WTC11 (cell line): ENCODE measurements at places on chromosomes 2 and 18. TPM values are rescaled to one million over a fixed set of nuclear protein-coding genes. Genes with fewer than 3 reads are reported as not detected.
A peak's percentile ranks its signal among the peaks of the same experiment; 100 is the strongest.

Gene B4GALT6
- total RNA-seq: 50.6 to 56.6 TPM (median 50.8 TPM) in 3 replicates

Gene SOX11
- total RNA-seq: 22.5 to 24.8 TPM (median 24.0 TPM) in 3 replicates

DNA sequence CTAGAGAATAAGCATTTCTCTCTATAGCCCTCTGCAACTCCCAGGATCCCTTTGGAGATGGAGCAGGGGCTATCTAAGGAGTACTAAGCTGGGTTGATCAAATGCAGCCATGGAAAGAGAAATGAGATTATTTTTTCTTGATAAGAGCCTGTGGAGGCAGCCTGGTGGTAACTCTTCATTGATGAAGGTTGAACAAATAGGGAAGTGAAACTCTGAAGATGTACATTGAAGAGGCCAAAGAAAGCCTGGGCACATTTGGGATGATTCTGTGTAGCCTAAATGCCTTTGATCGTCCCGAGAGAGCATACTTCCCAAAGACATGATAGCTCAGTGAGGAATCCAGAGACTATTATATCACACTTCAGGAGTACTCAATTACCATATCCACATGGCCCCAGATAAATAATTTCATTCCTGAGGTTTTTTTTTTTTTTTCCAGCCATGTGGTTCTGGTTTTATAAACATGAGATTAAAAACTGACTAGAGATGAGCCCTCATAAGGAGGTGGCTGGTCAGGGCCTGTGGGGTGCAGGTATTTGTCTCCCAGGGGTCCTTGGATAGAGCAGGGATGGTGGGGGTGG lies 192.5 kb downstream of the TPGS2 start:
- H3K36me3 ChIP-seq: no peaks in the 10 kb centered on the region
- H3K27ac ChIP-seq: no peak overlapping the region
- no peak for DNase-seq
- H3K4me3 ChIP-seq: no peak overlapping the region
- no peaks in the 10 kb centered on the region for H3K27me3 ChIP-seq
- peaks cover 22% of the 10 kb centered on the region for H3K4me1 ChIP-seq

Gene RAX
- 0.57 to 0.94 TPM (median 0.89 TPM) in 3 replicates for total RNA-seq

Gene LBX2
- total RNA-seq: 1.0 to 1.8 TPM (median 1.8 TPM) in 3 replicates

DNA sequence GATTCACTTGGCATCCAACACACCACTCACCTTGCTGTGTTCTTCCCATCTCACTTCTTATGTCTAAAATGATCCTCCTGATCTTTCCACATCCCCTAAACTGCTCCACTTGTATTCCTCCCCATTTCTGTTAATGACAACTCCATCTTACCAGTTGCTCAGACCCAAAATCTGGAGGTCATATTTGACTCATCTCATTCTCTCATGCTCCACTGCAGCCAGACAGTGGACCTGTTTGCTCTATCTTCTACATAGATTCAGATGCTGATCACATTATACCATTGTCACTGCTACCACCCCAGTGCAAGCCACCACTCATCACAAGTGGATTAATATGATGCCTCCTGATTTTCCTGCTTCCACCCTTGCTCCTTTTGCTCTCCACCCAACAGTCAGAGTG lies 7.9 kb upstream of the NABP1 start:
- no peaks in the 10 kb centered on the region for H3K36me3 ChIP-seq
- no peaks in the 10 kb centered on the region for H3K27me3 ChIP-seq
- H3K4me3 ChIP-seq: no peak overlapping the region
- no peaks in the 10 kb centered on the region for H3K4me1 ChIP-seq
- no peak for DNase-seq

- H3K4me1 ChIP-seq: peaks cover 15% of the 10 kb centered on the region
- H3K27ac ChIP-seq: no peak overlapping the region
- DNase-seq: no peak
- H3K4me3 ChIP-seq: no peak overlapping the region
- H3K36me3 ChIP-seq: no peaks in the 10 kb centered on the region
Measured at GRCh38 chr2:1856475-1856874, 112.2 kb upstream of the PXDN start.

Gene CYP26B1
- total RNA-seq: 0.30 to 0.50 TPM (median 0.42 TPM) in 3 replicates

DNA sequence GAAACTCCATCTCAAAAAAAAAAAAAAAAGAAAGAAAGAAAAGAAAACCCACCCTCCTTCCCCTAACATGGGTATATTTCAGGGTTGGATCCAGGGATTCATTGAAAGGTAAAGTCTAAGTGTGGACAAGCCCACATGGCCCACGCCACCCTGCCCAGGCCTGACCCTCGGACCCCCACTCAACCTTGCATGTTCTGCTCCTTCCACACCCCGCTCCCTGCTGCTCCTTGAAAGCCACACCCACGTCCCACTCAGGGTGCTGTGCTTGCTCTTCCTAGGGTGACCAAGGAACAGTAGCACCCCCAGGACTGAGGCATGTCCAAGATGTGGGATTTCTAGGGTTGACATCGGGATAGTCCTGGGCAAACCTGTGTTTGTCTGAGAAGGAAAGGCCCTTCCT lies 172.7 kb upstream of the MYCN start:
- no peak overlapping the region for H3K4me3 ChIP-seq
- H3K36me3 ChIP-seq: no peaks in the 10 kb centered on the region
- peaks cover 20% of the 10 kb centered on the region for H3K4me1 ChIP-seq
- H3K27me3 ChIP-seq: no peaks in the 10 kb centered on the region
- no peak overlapping the region for H3K27ac ChIP-seq
- DNase-seq: no peak

DNA sequence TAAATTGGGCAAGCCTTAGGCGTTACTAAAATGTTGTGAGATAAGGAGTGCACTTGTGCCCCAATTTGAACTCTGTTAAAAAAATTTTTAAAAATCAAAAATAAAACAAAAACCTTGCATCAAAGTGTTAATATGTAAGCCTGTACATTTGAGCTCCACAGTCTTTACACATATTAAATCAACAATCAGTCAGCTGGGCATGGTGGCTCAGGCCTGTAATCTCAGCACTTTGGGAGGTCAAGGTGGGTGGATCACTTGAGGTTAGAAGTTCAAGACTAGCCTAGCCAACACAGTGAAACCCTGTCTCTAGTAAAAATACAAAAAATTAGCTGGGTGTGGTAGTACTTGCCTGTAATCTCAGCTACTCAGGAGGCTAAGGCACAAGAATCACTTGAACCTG lies 16.3 kb downstream of the TMEM17 start:
- H3K4me3 ChIP-seq: no peak overlapping the region
- H3K36me3 ChIP-seq: no peaks in the 10 kb centered on the region
- DNase-seq: no peak
- H3K4me1 ChIP-seq: peaks cover 11% of the 10 kb centered on the region
- H3K27ac ChIP-seq: no peak overlapping the region

DNA sequence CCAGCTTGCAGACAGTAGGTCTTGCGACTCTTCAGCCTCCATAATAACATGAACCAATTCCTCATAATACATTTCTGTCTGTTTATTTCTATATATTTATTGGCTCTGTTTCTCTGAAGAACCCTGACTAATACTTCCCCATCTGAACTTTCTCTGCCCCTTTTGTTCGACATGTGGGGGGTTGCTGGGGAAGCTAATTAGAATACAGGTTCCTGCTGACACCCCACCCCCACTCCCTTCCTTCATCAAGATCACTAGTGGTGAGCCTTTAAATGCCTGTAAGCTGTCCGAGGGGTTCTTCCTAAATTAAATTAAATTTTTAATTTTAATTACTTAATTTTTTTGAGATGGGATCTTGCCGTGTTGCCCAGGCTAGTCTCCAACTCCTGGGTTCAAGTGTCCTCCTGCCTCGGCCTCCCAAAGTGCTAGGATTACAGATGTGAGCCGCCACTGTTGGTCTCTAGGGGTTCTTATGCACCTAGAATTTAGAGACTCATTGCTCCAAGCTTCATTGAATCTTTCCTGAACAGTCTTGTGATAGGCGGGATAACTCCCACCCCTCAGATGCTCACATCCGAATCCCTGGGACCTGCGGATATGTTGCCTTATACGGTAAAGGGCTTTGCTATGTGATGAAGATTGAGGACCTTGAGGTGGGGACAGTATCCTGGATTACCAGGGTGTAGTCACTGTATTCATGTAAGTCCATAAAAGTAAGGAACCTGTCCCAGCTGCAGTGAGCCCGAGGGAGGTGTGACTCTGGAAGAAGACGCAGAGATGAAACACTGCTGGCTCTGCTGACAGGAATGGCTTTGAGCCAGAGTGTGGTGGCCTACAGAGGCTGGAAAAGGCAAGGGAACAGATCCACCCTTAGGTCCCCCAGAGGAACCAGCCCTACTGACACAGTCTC lies 26.2 kb downstream of the HPCAL1 start:
- H3K27ac ChIP-seq: 0 out of 2 replicates have a peak overlapping the region, but pooled peaks have one; percentile 64
- no peaks in the 10 kb centered on the region for H3K36me3 ChIP-seq
- H3K4me3 ChIP-seq: no peak overlapping the region
- DNase-seq: no peak
- H3K4me1 ChIP-seq: peaks cover 86% of the 10 kb centered on the region
- no peaks in the 10 kb centered on the region for H3K27me3 ChIP-seq

Gene GPAT2
- total RNA-seq: 0.20 to 0.66 TPM (median 0.55 TPM) in 3 replicates

- no peaks in the 10 kb centered on the region for H3K36me3 ChIP-seq
- DNase-seq: no peak
- no peak overlapping the region for H3K27ac ChIP-seq
- H3K4me3 ChIP-seq: no peak overlapping the region
- H3K27me3 ChIP-seq: no peaks in the 10 kb centered on the region
Measured at GRCh38 chr2:9310798-9311197, 104.2 kb downstream of the ASAP2 start.

DNA sequence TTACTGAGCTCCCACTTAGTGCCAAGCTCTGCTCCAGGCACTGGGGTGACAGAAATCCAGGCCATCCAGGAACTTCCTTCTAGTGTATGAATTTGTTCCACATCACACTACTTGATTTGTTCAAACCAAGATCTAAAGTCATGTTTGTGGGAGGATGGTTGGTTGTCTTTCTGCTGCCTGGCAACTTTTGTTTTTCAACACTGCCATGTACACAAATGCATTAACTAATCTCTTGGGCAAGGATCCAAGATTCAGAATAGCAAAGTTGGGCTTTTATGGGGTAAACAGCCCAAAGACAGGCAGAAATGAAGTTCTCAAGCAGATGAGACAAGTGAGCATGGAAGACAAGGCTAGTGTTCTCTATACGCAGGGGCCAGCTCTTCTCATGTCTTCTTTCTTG lies 53.4 kb upstream of the PROKR1 start:
- no peak overlapping the region for H3K4me3 ChIP-seq
- no peaks in the 10 kb centered on the region for H3K27me3 ChIP-seq
- H3K36me3 ChIP-seq: no peaks in the 10 kb centered on the region
- no peak for DNase-seq

Gene AMER3
- 0.05 to 0.13 TPM (median 0.09 TPM) in 3 replicates for total RNA-seq

- H3K27me3 ChIP-seq: no peaks in the 10 kb centered on the region
- H3K27ac ChIP-seq: peak overlapping the region; percentile 99
- H3K4me1 ChIP-seq: peaks cover 81% of the 10 kb centered on the region
Measured at GRCh38 chr18:55501579-55501978, 86.4 kb downstream of the TCF4 start.

- 0 out of 2 replicates have a peak, but pooled peaks cover 3% of the 10 kb centered on the region for H3K27me3 ChIP-seq
- H3K4me1 ChIP-seq: no peaks in the 10 kb centered on the region
- no peak overlapping the region for H3K4me3 ChIP-seq
- no peak for DNase-seq
Measured at GRCh38 chr18:58649966-58650816, 21.1 kb upstream of the MALT1 start.

- H3K36me3 ChIP-seq: peaks cover 22% of the 10 kb centered on the region
- DNase-seq: no peak
- H3K27ac ChIP-seq: peak overlapping the region; percentile 63
Measured at GRCh38 chr2:9378433-9379390, 44.6 kb downstream of the ITGB1BP1 start.

Gene KCNS3
- total RNA-seq: 17.4 to 25.2 TPM (median 18.1 TPM) in 3 replicates

GRCh38 chr18:28606686-28607085 lies 429.8 kb upstream of the CDH2 start:
- H3K27ac ChIP-seq: no peak overlapping the region
- no peaks in the 10 kb centered on the region for H3K4me1 ChIP-seq
- H3K27me3 ChIP-seq: no peaks in the 10 kb centered on the region
- H3K36me3 ChIP-seq: no peaks in the 10 kb centered on the region

DNA sequence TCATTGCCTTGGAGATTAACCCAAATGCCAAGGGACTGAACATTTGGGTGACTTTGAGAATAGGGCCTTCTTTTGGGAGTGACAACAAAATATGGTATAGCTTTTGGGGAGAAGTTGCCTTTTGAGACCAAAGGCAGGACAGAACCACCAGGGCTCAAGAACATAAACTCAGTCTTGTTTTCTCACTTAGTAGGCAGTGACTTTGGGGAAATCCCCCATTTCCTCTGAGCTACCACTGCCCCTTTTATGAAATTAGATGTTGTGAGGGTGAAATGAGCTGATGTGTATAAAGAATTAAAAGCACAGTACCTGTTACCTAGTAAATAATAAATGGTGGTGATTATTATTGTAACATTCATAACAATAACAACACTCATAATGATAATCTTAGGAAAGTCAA lies 36.5 kb downstream of the GPD2 start:
- peaks cover 2% of the 10 kb centered on the region; the same call in 1 of the 2 replicates for H3K36me3 ChIP-seq
- DNase-seq: no peak
- H3K4me3 ChIP-seq: no peak overlapping the region
- H3K27ac ChIP-seq: no peak overlapping the region
- no peaks in the 10 kb centered on the region for H3K27me3 ChIP-seq

DNA sequence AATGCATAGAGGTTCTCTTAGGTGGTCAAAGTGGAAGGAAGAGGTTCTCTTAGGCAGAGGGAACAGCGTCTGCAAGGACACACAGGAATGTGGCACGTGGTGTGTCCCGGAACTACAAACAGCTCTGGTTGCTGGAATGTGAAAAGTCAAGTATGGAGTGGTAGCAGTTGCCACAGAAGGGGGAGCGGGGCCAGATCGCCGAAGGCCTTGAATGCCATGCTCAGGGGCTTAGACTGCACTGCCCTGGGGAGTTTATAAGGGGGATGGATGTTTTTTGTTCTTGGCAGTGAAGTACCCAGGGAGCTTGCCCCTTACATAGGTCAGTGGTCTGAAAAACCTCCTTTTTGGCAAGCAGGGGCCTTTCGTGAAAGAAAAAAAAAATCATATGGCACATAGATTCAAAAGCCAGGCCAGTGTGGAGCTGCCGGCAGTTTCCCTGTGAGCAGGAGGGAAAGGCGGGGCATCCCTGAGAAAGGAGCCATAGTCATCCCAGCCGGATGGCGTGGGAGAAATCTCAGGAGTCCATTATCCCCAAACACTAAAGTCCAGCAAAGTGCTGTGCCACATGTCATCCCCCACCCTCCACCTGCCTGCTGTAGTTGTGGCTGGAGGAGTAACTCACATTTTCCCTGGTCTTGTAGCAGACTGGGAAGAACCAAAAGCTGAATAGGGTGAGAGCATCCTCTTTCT lies 45.4 kb downstream of the GORASP2 start:
- peaks cover 52% of the 10 kb centered on the region for H3K4me1 ChIP-seq
- peak overlapping the region; percentile 45 for H3K4me3 ChIP-seq
- no peaks in the 10 kb centered on the region for H3K36me3 ChIP-seq
- peaks cover 4% of the 10 kb centered on the region for H3K27me3 ChIP-seq
- no peak for DNase-seq

Gene REG3G
- 0.20 to 0.39 TPM (median 0.30 TPM) in 3 replicates for total RNA-seq
